ENCODE measurements at places on chromosomes 3 and 15.
A peak's percentile ranks its signal among the peaks of the same experiment; 100 is the strongest.

DNA sequence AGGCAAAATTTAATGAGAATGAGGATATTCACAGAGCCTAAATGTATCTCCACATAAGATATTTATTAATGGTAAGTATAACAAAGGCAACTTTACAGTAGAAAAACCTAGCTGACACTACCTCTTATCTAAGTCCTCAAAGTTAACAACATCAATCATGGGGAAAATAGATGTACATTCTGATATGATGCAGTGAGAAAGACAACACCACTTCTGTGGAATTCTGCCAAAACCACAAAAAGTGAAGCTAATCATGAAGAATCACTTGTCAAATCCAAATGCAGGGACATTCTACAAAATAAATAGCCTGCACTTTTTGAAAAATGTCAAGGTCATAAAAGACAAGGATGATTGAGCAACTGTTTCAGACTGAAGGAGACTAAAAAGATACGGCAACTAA, 27.5 kb upstream of the EOMES start:
- no peak for DNase-seq

DNA sequence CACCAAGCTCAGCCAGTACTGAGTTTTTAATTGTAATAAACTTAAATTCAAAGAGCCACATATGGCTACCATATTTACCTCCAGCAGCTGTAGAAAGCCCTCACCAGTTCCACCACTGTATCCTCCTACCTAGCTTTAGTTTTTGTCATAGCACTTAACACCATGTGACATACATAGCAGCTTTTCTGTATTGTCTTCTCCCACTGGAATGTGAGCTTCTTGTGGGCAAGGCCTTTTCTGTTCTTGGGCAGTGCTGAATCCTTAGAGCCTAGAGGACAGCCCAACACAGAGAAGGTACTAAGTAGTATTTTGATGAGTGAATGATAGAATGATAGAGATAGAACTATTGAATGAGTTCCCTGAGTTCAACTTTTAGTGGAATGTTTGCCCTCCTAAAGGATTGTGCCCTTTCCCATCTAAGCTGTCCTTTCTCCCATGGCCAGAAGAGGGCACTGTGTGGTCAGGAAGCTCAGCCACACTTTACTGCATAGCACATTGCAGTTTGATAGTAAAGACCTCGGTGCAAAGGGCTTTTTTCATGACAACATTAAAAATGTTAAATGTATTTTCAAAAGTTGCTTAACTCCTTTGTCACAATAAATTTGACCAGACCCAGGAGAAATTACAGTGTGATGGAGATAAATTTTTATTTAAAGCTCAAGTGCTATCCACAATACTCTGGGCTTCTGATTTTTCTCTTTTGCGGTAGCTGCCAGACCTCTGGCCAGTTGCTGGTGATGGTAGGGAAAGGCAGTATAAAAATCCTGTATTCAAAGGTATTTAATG, 115.8 kb downstream of the GHSR start:
- DNase-seq: peak; percentile 83

DNA sequence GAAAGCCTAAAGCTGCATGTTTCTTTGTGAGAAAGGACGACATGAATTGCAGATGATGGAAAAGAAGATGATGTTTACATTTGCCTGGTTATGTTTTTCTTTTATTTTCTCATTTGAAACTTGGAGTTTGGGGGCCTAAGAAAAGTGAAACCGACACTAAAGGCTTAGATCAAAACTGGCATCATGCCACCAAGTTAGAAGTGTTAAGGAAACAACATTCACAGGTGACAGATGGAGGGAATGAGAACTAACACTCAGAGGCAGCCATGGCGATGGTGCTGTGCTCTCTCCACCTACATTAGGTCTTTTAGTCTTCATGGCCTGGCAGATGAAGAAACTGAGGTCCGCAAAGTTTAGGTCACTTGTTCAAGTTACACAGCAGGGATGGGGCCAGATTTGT, 923.6 kb downstream of the TUSC7 start:
- DNase-seq: no peak

GRCh38 chr15:56460947-56461346, 4.0 kb downstream of the MNS1 start:
- no peak for DNase-seq

GRCh38 chr15:88681610-88682221, 42.9 kb downstream of the ISG20 start:
- no peak for DNase-seq

GRCh38 chr3:149615731-149616221, 42.0 kb downstream of the WWTR1 start:
- DNase-seq: no peak

DNA sequence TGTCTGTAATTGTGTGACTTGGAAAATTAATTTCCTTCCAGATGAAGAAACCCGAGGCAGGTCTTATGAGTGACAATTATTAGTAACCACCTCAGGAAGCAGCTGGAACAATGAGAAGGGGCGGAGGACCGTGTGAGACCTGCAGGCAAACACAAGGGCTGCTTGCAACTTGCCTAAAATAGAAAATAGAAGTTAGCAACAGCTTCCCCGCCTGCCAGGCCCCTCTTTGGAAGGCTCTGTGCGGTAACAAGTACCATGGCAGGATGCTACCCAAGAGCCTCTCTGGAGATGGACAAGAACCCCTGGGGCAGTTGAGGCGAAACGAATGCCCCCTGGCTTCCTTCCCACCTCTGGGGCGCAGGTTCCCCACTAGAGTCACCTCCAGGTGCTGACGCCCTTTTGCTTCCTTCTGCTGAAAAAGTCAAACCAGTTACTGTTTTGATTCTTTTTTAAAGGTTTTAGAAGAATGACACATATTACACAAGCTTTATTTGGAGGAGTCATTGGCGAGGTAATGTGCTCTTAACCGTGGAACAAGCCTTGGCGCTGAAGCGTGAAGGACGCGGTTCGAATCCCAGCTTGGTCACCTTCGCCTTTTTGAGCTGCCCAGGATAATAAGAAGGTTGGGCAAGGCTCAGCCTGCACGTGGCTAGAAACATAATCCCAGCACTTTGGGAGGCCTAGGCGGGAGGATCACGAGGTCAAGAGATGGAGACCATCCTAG, 47.0 kb upstream of the SYNM start:
- no peak for DNase-seq

- DNase-seq: no peak
These were observed 1.2 kb upstream of the ABHD17C start for GRCh38 chr15:80693682-80694610.

DNA sequence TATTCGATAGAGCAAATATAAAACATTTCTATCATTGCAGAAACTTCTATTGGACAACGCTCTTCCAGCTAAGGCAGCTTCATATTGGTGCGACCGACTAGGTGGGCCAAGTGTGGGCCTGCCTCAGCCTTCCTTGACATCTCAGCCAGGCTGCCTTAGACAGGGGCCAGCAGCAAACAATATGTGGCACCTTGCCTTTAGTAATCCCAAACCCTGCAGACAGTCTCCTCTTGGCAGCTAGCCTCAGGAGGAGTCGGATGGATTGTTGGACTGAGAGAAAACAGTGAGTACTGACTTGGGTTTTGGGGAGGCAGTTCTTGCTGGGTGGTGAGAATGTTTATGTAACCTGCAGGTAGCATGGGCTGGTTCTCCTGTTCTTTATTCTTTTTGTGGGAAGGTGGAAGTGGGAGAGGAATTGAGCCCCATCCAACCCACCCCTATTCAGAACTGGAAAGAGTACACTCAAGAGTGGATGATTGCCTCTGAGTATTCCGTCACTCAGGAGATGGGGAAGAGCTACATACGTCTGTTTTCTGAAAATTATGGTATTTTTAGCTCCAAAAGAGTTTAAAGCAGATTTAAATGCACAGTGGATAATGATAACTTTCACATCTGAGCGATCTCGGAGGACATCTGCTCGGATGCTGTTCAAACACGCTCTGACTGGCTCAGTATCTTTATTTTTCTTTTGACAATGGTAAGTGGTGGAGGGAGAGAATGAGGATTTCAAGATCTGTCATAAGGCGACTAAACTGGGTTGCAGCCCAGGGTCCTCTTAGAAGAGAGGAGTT, 47.2 kb downstream of the GPD1L start:
- DNase-seq: no peak

DNA sequence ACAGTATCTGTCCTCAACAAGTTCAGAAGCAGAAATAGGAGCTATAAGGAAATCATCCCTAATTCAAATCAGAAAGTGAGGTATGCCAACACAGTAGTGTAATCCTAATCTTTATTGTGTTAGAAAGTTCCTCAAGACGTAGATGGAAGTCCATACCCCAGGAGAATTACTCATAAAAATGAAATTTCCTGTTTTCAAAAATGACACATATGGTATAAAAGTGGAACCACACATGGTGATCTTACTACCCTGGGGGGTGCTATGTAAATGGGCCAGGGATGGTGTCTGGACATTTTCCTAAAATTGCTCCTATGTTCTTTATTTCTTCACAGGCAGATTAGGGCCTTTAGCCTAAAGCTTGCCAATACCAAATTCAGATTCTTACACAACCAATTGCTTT, 204.1 kb downstream of the ARRDC4 start:
- no peak for DNase-seq

Measured in mucosa of descending colon (tissue), 3 donors.